ENCODE measurements at places on chromosomes 3 and 15.

DNA sequence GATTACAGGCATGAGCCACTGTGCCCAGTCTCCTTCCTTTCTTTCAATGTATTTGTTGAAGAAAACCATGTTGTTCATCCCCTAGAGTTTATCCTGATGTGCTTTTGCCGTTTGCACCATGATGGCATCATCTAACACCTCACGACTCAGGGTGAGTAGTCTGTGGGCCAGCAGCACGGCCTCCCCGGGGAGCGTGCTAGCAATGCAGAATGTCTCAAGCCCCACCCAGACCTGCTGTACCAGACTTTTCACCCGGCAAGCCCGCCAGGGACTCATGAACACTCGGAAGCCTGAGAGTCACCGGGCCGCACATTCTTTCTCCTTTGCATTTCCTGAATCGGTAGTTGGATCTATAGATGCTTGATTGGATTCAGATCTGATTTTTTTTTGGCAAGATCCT is 64.6 kb downstream of the RPN1 start:
- DNase-seq: no peak

- no peak for DNase-seq
Observed at GRCh38 chr3:22361521-22361920, 610.5 kb upstream of the ZNF385D start.

GRCh38 chr3:63557912-63558311 is 94.6 kb upstream of the SNTN start:
- DNase-seq: no peak

DNA sequence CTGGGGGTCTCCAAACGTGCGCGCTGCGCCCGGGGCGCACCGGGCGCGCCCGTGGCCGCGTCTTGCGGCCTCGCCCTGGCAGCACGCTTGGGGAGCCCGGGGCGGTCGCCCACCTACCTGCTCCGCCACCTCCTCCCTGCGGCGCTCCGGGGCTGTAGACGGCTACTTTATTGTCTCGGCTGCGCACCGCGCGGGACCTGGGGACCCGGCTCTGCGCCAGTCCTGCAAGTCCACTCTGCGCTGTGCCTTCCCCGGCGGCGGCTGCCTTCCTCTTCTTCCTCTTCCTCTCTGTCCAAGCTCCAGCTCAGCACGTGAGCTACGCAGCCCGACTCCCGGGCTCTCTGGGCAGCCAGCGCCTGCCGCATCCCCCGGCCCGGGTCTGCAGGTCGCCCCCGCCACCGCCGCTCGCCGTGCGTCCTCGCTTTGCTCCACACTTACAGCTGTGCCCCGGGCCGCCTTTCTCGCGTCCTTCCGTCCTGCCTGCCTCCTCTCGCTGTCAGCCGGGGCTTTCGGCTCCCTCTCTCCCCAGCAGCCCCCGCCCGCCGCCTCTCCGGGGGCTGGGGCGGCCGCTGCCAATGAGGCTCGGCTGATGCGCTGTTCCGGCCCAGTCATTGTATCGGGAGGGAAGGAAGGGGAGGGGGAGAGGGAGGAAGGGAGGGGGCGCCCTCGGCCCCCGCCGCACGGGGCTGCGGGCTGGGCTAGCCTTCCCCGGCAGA is 156.4 kb upstream of the FRMD4B start:
- no peak for DNase-seq

DNA sequence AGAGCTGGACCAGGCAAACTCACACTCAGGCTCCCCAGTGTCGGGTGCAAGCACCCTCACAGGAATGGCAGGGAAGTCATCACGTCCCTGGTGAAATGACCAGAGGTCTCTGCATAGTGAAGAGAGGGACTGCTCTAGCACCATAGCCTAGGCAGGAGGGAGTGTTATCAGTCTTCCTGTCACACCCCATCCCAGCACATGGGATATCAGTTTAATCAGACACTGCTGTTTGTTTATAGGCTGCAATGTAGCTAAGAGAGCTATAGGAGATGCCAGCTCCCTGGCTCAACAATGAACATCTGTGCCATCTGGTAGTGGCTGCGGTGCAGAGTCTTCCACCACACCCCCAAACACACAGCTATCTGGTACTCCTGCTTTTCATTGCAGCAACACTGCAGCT is 776.6 kb downstream of the ZNF385D start:
- no peak for DNase-seq
